ENCODE measurements at places on chromosomes 5 and 9.

GRCh38 chr5:150589862-150590601, 50.4 kb upstream of the SYNPO start:
- no peak for DNase-seq

DNA sequence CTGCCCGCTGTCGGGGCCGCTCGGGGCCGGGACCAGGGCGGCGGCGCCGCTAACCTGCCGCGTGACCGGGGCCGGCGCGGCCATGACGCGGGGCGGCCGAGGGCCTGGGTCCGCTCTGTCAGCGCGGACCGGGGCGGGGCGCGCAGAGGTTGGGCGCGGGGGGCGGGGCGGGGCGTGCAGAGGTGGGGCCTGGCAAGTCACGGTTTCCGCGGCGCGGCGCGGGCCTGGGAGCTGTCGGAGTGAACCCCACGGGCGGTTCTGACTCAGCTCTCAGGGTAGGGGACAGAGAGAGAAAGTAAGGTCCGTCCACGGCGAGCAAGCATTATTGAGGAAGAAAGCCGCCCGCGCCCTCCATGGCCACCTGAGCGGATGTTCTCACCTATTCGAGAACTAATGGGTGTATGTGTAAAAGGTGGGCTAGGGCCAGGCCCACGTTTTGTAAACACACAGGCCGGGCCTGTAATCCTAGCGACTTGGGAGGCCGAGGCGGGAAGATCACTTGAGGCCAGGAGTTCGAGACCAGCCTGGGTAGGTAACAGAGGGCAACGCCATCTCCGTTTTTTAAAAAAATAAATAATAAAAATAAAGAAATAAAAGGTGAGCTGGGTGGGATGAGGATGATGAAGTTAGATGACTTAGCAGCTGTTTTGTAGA, at the start of gene PRXL2C:
PRXL2C (minus strand) TSS at position 120 of the 654 bp plus-strand sequence; CDS start at position 84, 36 bp downstream.
- peak; percentile 85 for DNase-seq

DNA sequence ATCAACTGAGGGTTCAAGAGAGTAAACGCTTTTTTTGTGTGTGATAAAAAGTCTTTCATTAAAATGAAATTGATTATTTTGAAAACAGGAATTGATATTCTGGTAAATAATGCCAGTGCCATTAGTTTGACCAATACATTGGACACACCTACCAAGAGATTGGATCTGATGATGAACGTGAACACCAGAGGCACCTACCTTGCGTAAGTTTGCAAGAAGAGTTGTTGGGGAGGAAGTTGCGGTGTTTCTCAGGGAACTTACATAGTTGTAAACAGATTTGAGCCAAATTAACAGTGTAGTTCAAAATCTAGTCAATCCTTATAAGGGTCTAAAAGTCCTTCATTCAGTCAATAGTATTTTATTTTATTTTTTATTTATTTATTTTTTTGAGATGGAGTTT, 28.9 kb downstream of the HSDL2 start:
- no peak for DNase-seq

GRCh38 chr5:43437062-43437660, 25.0 kb upstream of the CCL28 start:
- DNase-seq, result no peak

- DNase-seq, result no peak
These were observed 86.9 kb upstream of the GDNF start for GRCh38 chr5:37926732-37927131.

DNA sequence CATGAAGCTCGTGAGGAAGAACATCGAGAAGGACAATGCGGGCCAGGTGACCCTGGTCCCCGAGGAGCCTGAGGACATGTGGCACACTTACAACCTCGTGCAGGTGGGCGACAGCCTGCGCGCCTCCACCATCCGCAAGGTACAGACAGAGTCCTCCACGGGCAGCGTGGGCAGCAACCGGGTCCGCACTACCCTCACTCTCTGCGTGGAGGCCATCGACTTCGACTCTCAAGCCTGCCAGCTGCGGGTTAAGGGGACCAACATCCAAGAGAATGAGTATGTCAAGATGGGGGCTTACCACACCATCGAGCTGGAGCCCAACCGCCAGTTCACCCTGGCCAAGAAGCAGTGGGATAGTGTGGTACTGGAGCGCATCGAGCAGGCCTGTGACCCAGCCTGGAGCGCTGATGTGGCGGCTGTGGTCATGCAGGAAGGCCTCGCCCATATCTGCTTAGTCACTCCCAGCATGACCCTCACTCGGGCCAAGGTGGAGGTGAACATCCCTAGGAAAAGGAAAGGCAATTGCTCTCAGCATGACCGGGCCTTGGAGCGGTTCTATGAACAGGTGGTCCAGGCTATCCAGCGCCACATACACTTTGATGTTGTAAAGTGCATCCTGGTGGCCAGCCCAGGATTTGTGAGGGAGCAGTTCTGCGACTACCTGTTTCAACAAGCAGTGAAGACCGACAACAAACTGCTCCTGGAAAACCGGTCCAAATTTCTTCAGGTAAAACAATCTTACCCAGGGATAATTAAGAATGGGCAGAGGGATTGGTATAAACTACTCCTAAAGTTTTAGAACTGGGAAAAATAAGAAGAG, 12.9 kb downstream of the ITGA1 start:
- no peak for DNase-seq

DNA sequence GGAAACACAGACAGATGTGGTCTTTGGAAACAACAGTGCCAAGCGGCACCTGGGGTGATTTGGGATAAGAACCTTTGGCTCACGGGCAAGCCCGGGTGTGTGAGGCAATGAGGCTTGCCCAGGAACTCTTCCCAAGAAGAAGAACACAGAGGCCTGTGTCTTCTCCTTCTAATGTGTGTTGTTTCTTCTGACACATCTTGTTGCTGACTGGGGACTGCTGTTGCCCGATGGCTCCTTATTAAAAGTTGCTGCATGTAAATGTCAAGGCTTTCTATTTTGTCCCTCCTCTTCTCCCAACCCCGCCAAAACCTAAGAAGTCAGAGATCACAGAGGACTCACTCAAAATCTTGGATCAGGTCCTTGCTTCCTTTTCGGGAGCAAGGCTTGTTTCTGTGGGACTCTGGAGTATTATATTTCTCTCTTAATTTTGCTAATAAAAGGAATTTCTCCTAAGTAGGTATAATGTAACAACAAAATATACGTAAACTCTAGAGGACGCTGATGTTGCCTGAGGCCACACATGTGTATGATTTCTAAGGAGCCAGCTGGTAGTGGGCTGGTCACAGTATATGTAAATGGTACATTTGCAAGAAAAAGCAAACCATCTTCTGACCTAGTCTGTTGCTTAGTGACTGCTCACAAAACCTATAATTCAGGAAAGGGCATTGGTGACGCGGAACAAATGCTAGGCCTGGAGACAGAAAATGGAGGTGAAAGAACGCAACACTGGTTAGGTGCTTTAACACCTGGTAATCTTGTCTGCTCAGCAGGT, 232.5 kb downstream of the GADD45G start:
- no peak for DNase-seq

- no peak for DNase-seq
These were observed 54.3 kb upstream of the BOD1 start for GRCh38 chr5:173670791-173671120.

- DNase-seq, result no peak
These were observed 1168.2 kb upstream of the C9orf72 start for GRCh38 chr9:28741459-28741858.

- DNase-seq, result no peak
These were observed 109.3 kb upstream of the IFNE start for GRCh38 chr9:21591221-21592062.

- DNase-seq, result no peak
These were observed 185.2 kb upstream of the TRIM32 start for GRCh38 chr9:116501871-116502270.

DNA sequence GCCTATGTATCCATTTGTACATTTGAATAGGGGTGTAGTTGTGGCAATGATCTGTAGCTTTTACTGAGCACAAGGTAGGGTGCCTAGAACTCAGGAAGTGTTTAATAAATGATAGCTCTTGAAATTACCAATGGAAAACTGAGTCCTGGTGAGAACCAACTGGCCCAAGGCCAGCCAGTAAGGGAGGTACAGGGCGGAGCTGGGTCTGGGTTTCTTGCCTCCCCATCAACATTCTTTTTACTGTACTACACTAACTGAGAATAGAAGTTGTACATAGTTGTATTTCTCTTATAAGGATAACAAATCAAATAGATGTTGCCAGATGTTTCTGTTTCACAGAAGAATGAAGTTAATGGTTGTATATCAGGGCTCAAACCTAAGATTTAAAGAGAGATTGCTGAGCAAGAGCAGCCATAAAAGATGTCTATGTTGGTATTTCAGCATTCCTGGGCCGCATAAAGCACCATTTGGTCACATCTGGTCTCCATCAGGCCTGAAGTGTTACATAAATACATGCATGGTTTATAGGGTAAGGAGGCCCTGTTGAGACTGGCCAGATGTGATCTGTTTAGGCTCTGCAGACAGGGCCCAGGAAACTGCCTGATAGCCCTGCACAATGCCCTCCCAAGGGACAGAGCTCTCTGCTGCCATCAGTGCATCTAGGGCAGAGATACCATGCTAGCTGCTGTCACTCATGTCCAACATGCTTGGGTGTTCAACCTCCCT, 210.5 kb downstream of the NXNL2 start:
- DNase-seq, result no peak

DNA sequence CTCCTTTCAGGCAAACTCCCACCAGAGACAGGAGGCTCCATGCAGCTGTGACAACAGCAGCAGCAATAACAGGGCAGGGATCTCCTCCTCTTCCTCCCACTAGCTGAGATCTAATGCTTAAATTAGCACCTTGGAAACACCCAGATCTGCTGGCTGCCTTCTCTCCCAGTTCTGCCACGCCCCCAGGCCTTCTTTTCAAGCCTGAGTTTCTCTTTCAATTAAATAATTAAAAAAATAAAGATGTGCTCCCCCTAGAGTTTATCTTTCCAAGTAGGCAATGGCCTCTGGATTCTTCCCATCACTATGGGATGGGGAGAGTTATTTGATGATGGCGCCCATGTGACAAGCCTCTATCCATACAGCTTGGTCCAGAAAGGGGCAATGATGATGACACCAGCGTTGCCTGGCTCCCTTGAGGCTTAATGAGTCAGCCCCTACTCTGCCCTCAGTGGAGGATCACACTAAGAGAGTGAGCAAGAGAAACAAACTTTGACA, 3.8 kb downstream of the FAM219A start:
- no peak for DNase-seq

DNA sequence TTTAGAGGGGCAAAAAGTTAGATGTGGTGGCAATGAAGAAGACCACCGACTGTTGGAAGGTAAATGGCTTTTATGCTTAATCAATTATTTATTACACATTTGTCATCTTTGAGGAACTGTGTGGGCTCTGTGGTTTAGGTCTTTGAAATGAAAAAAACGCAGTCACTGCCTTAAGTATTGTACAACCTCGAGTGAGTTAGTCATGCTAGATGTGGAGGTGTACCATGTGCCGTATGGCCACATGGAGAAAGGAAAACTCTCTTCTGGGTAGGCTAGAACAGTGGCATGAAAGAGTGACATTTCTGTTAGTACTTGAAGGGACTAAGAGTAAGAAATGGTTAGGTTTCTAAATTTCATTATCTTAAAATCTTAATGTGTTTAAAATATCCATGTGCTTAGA, 166.1 kb downstream of the HACD4 start:
- no peak for DNase-seq

- DNase-seq, result no peak
These were observed 585.5 kb downstream of the ISL1 start for GRCh38 chr5:51968756-51969155.

DNA sequence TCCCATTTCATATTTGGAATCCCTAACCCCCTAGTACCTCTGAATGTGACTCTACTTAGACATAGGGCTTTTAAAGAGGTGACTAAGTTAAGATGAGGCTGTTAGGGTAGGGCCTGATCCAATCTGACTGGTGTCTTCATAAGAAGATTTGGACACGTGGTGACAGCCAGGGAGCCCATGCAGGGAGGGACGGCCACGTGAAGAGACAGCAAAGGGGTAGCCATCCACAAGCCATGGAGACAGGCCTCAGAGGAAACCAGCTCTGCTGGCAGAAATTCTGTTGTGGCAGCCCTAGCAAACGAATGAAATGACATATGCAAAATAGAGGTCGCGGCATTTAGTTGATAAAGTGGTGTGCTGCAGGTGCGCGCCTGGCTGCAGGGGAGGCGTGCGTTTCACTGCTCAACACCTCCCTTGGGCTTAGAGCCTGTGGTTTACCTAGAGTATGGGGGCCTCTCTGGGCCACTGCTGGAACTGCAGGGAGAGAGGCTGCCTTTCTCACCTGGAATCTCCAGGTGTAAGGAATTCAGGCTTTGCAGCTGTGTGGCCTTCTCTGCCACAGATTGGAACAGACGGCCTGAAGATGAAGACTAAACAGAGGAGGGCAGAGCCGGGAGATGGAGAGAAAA, 7.1 kb upstream of the AFAP1L1 start:
- peak; percentile 36 for DNase-seq

DNA sequence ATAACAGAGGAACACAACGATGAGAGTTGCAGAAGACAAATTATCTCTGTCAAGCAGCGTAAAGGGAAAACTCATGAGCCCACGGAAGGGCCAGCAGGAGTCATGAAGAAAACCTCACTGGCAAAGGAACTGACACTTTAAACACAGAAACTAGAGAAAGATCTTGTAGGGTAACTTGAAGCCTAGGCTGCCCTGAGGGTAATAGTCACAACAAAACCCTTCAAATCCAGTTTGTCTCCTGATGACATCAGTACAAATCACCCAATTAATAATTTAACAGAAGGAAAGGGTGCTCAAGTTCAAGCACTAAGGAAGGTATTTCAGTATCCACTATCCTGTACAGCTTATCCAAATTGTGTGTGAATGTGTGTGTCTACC, 549.1 kb downstream of the MTRR start:
- no peak for DNase-seq

DNA sequence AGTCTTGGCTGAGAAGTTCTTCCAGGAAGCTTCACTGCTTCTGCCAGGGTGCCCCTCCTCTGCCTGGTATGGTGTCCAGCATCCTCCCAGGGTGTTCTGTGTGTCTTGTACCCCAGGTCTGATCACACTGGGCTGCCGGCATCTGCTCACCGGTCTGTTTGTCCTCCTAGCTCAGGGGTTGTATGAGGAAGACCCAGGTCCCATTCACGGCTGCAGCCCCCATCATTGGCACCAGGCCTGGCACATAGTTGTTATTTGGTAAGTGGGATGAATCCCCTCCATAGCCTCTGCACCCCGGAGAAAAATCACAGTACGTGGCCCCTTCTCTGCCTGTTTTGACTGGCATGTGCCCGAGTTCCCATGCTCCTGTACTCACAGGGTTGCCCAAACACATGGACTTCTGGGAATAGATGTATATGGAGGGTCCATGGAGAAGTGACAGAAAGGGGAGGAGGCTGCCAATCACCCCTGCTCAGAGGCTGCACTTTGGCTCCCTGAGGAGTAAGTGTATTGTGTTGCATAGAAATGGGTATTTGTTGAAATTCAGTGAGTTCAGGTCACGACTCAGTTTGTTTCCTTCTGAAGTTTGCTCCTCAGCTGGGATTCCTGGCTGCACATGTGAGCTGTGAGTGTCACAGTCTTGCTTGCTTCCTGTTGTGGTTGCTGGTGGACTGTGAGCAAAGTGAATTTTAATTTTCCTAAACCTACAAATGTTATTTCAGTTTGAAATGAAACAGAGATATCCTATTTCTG, 96.2 kb downstream of the HSPA4 start:
- DNase-seq, result no peak

GRCh38 chr5:137858223-137858916, 9.3 kb upstream of the MYOT start:
- DNase-seq, result peak; percentile 55
